ENCODE measurements at places on chromosomes 11 and 22.
A peak's percentile ranks its signal among the peaks of the same experiment; 100 is the strongest.

DNA sequence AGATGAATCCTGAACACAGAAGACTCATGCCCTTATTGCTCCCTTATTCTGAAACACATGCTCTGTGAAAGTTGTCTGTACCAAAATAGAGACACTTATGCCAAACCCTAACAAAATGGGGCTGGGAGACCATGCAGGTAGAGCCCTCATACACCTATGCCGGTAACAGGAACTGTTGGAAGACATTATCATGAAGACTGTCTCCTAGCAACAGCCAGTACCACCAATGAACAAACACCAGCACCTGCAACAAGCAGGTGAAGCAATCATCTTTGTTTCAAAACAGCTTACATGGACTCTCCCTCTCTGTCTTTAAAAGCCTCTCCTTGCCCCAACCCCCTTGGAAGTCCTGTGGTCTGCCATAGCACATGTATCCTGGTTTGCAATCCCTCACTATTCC lies 17.2 kb downstream of the SLC5A4 start:
- no peak for DNase-seq

- DNase-seq, result no peak
Measured at GRCh38 chr22:44623771-44624510, 78.1 kb upstream of the PRR5 start.

- no peak for DNase-seq
Measured at GRCh38 chr11:121996574-121996973, 119.4 kb downstream of the BLID start.

- DNase-seq, result peak; percentile 80
Measured at GRCh38 chr11:64859542-64860414, 15.3 kb upstream of the CDC42BPG start.

GRCh38 chr11:28910926-28911325 lies 802.7 kb downstream of the METTL15 start:
- DNase-seq, result no peak

DNA sequence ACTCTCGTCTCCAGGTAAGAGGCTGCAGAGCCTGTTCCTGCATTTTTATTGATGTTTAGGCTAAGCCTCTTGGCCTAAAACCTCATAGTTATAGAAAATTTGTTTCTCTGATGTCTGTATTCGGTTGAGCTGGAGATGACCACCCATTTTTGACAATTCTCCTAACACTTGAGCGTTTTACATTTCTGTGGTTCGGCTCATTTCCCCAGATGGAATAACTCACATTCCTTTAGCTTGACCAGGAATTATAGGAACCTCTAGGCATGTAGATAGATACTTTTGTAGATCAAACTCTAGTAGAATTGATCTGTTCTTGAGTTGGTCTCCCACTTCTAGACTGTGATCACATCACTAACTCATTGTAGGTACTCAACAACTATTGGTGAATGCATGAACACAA lies 172.6 kb upstream of the CADM1 start:
- no peak for DNase-seq

DNA sequence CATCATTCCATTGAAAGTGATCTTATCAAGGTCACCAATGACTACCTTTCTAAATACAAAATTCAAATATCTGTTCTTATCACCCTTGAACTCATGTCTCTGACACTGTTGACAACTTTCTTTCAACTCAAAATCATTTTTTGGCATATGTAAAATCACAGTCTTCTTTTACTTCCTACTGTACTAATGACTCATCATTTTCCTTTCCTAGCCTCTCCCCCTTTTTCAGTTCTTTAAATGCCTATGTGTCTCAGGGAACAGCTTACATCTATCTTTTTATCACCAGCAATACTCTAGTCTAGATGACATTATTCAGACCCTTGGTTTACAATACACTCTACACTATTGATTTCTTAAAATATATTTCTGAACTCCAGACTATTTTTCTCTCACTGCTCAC lies 2220.7 kb upstream of the RAG2 start:
- DNase-seq, result no peak

GRCh38 chr22:46147061-46147460 lies 3.3 kb upstream of the PPARA start:
- no peak for DNase-seq

- DNase-seq, result no peak
Measured at GRCh38 chr11:36583667-36584066, 10.6 kb upstream of the IFTAP start.

GRCh38 chr22:42683578-42684283 lies 34.5 kb upstream of the CYB5R3 start:
- DNase-seq, result no peak

DNA sequence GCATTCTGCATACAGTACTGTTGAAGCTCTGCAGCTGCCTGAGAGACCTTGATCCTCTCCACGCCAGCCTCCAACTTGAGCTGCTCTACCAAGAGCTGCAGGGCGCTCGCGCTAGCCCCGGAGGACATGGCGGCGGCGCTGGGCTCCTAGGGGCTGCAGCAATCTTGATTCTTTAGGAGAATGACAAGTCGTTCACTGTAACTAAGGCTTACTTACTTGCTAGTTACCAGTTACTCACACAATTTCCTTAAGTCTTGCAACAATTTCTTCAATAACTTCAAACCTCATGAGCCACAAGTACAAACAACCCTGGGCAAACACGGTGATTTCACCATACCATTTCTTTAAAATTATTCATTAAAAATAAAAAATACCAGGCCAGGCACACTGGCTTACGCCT lies 21.9 kb downstream of the SBF2 start:
- DNase-seq, result no peak

- no peak for DNase-seq
Measured at GRCh38 chr11:68374531-68374930, 62.1 kb downstream of the LRP5 start.
